ENCODE measurements at places on chromosomes 13 and 19.

- DNase-seq: no peak
Observed at GRCh38 chr13:79534596-79534995, 53.6 kb downstream of the NDFIP2 start.

DNA sequence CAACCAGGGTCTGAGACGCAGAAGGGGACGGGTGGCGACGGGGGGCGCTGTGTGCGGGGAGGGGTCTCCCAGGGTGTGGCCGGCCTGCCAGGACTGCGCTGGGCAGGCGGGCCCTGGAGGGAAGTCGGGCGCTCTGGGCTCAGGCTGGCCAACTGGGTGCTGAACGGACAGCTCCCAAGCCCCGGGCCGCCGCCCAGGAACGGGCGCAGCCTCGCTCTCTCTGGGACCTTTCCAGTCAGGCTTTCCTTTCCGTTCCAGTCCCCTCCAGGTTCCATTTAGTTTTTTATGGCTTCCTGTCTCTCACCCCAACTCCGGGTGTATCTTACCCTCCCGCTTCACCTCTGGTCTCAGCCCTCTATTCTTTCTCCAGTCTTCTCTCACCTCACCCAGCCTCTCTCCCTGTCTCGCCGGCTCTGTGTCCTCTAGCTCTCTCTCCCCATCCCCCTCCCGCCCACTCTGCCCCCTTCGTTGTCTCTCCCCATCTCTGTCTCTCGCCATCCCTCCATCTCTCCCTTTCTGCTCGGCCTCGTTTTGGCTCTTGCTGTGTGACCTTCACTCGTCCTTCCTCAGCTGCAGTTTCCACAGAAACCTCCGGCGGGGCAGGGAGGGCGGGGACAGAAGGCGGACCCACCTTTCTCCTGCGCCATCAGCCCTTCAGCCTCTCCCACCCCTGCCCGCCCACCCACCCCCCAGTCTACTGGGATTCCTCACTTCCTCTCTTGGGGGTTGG lies 3.3 kb upstream of the ATP1A3 start:
- DNase-seq: no peak

DNA sequence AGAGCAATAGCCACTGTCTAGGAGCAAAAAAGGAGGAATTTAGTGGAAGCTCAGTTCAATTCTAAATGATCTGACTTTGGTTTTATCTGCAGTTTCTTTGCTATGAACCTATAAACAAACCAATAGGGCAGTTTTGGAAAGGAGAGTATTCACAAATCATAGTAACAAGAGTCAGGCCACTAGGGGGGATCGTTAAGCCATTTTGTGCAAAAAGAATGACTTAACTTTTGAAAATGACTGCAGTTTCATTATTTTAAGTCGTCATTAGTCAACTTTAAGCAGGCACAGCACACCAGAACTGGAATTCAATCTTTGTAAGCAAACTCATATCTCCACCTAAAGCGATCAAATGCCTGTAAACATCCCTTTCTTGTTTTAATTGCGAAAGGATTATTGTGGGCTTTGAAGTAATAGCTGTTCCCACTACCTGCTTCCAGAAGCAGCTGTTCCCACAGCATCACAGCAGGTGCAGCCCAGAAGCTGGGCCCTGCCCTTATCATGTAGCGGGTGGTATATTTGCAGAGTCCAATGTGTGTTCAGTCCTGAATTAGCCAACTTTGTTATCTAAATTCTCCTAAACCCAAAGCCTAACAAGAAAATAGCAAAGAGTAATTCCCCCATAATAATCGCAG lies 51.5 kb downstream of the SOX21 start:
- no peak for DNase-seq

- no peak for DNase-seq
Observed at GRCh38 chr13:102045731-102046130, 356.1 kb downstream of the FGF14 start.

DNA sequence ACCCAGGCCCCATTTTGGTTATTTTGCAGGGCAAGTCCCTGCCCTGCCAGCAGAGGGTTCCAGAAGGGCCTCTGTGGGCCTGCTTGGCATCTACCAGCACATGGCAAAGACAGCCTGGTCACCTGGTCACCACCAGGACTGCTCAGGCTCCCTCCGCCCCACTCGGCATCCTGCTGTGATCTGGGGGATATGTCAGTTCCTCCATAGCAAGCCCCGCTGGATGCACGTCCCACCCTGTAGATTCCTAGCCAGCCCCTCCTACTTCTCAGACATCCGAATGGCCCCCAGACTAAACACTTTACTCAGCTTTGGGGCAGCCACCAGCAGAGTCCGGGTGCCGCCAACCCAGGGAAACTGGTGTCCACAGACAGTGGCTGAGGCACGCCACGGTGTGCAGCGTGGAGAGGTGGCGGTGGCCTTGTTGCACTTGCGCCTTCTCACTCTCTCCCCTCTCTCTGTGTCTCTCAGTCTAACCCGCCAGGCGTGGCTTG lies 31.8 kb upstream of the USE1 start:
- DNase-seq: no peak

GRCh38 chr13:43266936-43267615 lies 243.7 kb downstream of the DNAJC15 start:
- no peak for DNase-seq

GRCh38 chr19:38649305-38650171 lies 2.1 kb downstream of the ACTN4 start:
- peak; percentile 6 for DNase-seq

DNA sequence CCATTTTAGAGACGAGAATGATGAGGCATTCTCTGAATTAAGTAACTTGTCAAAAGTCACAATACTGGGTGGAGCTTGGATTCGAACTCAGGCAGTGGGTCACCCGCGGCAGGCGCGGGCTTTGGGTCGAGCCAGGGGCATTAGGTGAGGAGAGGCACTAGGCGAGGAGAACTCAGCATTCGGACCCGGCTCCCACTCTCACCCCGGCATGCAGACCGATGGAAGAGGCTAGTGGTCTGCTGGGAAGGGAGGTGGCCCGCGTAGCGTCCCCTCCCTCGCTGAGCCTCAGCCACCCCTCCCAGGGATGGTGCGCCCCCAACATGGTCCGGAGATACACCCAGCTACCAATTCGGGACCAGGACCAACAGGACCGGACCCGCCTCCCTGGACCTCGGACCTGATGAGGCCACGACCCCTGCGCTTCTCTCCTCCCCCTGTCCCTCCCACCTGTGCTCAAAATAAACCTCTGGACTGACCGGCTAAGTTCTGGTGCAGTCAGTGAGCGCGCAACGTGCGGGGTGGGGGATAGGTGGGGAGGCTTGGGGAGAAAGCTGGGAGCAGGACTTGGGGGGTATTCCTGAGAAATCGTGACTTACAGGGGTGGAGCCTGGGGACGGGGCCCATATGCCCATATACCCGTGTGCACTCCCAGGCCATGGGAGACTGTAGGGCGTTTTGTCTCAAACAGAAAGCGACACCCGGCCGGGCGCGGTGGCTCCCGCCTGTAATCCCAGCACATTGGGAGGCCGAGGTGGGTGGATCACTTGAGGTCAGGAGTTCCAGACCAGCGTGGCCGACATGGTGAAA lies 1.3 kb upstream of the SNAPC2 start:
- DNase-seq: no peak

DNA sequence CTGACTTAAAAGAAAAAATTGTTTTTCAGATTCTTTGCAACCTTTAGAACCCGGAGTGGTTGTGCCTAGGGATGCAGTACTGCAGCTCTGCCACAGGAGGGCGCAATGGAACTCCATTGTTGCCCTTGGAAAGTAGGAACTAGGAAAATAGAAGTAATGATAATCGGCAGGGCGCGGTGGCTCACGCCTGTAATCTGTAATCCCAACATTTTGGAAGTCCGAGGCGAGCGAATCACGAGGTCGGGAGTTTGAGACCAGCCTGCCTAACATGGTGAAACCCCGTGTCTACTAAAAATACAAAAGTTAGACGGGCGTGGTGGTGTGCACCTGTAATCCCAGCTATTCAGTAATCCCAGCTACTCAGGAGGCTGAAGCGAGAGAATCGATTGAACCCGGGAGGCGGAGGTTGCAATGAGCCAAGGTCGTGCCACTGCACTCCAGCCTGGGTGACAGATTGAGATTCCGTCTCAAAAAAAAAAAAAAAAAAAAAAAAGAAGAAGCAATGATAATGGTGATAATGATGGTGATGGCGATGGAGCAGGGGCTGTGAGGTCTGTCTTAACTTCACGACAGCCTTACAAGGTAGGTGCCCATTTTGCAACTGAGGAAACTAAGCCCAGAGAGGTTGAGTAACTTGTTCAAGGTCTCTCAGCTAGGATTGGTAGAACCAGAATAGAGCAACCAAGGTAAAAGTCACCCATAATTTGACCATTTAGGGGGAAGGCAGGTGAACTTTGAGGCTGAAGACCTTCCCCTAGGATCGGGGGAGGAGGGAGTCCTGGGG lies 5.5 kb upstream of the ADAMTS10 start:
- peak; percentile 41 for DNase-seq
